ENCODE measurements at places on chromosomes 7 and 10. TPM values are rescaled to one million over a fixed set of nuclear protein-coding genes. Genes with fewer than 3 reads are reported as not detected.
A peak's percentile ranks its signal among the peaks of the same experiment; 100 is the strongest.

The GARIN1A gene
- total RNA-seq = 1.8 TPM

The SFTPA1 gene
- total RNA-seq = not detected

- H3K4me1 ChIP-seq = peaks cover 26% of the 10 kb centered on the region
- peak; percentile 95 for DNase-seq
Measured at GRCh38 chr10:133329491-133330202, 7.0 kb downstream of the CALY start.

- no peaks in the 10 kb centered on the region for H3K4me1 ChIP-seq
- H3K4me3 ChIP-seq = no peak overlapping the region
- DNase-seq = no peak
Measured at GRCh38 chr10:12661671-12662070, 312.3 kb downstream of the CAMK1D start.

GRCh38 chr7:80711531-80711930, 73.1 kb downstream of the CD36 start:
- DNase-seq = no peak
- H3K27me3 ChIP-seq = no peaks in the 10 kb centered on the region
- no peaks in the 10 kb centered on the region for H3K4me1 ChIP-seq
- H3K27ac ChIP-seq = no peak overlapping the region
- no peak overlapping the region for H3K4me3 ChIP-seq
- H3K36me3 ChIP-seq = no peaks in the 10 kb centered on the region

DNA sequence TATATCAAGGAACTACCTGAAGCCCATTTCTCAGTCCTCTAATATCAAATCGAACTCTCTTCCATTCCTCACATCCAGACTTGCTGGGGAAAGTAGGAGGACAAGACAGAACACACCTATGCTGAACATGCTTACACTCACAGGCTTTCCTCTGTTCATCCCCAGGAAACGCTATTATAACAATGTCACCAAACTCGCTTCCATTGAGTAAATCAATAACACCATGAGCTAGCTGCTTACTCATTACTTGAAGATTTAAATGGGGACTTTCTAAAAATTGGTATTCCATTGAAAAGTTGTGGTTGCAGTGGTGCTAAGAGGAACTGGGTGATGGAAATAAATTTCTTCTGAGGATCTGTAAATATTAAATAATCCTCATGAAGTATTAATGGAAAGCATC, 88.8 kb downstream of the SLC25A13 start:
- no peaks in the 10 kb centered on the region for H3K27me3 ChIP-seq
- H3K27ac ChIP-seq = no peak overlapping the region
- peaks cover 2% of the 10 kb centered on the region for H3K4me1 ChIP-seq
- no peak overlapping the region for H3K4me3 ChIP-seq
- no peak for DNase-seq

- no peak for DNase-seq
- no peaks in the 10 kb centered on the region for H3K4me1 ChIP-seq
- no peaks in the 10 kb centered on the region for H3K27me3 ChIP-seq
- H3K27ac ChIP-seq = no peak overlapping the region
- H3K36me3 ChIP-seq = no peaks in the 10 kb centered on the region
- H3K4me3 ChIP-seq = no peak overlapping the region
Measured at GRCh38 chr10:65518379-65518778, 1407.5 kb upstream of the LRRTM3 start.

DNA sequence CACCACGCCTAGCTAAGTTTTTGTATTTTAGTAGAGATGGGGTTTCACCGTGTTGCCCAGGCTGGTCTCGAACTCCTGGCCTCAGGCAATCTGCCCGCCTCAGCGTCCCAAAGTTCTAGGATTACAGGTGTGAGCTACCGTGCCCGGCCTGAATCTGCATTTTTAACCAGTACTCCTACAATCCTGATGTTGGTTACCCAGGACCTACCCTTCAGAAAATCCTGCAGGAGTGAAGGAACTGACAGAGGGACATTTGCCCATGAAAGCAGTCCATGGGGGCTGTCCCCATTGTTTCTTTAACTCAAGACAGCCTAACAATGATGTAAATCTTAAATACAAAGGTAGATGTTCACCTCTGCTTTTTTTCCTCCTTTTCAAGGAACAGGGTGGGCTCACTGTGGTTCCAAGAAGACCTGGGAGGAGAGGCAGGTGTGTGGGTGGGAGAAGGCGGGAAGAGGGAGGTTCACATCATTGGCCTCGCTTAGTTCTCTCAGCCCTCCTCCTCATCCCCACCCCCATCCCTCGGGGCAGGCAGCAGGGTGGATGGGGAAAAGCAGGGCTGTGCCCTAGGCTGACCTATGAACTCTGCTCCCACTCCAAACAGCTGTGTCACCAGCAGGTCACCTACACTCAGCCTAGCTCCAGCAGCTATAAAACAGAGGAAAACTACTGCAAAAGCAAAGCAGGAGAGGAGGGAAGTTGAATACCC, 13.5 kb downstream of the LRRC20 start:
- peaks cover 8% of the 10 kb centered on the region for H3K36me3 ChIP-seq
- no peak overlapping the region for H3K27ac ChIP-seq
- no peaks in the 10 kb centered on the region for H3K27me3 ChIP-seq
- H3K4me1 ChIP-seq = peaks cover 13% of the 10 kb centered on the region
- no peak overlapping the region for H3K4me3 ChIP-seq
- DNase-seq = no peak

DNA sequence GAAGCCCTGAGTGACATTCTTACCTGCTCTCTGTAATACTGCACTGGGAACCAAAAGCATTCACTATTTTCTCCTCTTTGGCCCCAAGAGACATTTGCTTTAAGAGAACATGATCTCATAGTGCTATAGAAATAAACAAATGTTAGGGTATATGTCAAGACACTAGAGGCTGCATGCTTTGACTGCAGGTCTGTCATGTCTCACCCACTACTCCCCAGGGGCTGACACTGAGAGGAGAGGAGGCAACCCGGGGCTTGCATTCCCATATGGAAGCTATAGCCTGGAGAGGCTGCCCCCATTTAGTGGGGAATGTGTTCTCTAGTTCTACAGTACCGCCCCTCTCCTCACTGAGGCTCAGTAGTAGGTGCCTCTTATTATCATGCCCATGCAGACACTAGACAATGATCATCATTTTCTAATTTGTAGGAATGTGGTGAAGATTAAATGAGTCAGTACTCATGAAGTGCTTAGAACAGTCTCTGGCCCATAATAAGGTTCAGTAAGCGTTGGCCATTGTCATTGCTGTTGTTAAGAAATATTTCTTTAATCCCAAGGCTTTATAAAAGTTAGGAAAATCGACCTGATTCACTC, 4.9 kb upstream of the SLF2 start:
- no peaks in the 10 kb centered on the region for H3K27me3 ChIP-seq
- no peaks in the 10 kb centered on the region for H3K36me3 ChIP-seq
- H3K27ac ChIP-seq = peak overlapping the region; percentile 44

GRCh38 chr7:139241258-139241657, 10.2 kb downstream of the UBN2 start:
- no peaks in the 10 kb centered on the region for H3K4me1 ChIP-seq
- no peaks in the 10 kb centered on the region for H3K27me3 ChIP-seq
- H3K27ac ChIP-seq = no peak overlapping the region
- H3K36me3 ChIP-seq = peaks cover 30% of the 10 kb centered on the region
- DNase-seq = no peak
- H3K4me3 ChIP-seq = no peak overlapping the region

GRCh38 chr10:69360485-69361302, 56.0 kb downstream of the TACR2 start:
- no peak for DNase-seq
- H3K4me3 ChIP-seq = no peak overlapping the region
- no peak overlapping the region for H3K27ac ChIP-seq
- H3K27me3 ChIP-seq = no peaks in the 10 kb centered on the region
- no peaks in the 10 kb centered on the region for H3K4me1 ChIP-seq

GRCh38 chr7:66296001-66296521, 90.9 kb downstream of the TPST1 start:
- H3K27me3 ChIP-seq = no peaks in the 10 kb centered on the region
- H3K4me3 ChIP-seq = no peak overlapping the region
- no peak for DNase-seq

- no peaks in the 10 kb centered on the region for H3K27me3 ChIP-seq
- no peaks in the 10 kb centered on the region for H3K36me3 ChIP-seq
- no peak overlapping the region for H3K27ac ChIP-seq
- DNase-seq = no peak
- H3K4me1 ChIP-seq = peaks cover 49% of the 10 kb centered on the region
- H3K4me3 ChIP-seq = no peak overlapping the region
Measured at GRCh38 chr10:70358446-70358845, 24.0 kb downstream of the LRRC20 start.

Data from Karpas-422 (cell line).